Esophagus (tissue), 2 donors: ENCODE measurements at places on chromosomes 3 and 15. TPM values are rescaled to one million over a fixed set of nuclear protein-coding genes. Genes with fewer than 3 reads are reported as not detected.

Gene SERP1
- 99.0 TPM for polyA plus RNA-seq

Gene HACD2
- polyA plus RNA-seq = 17.1 TPM

Gene SCN5A
- 0.02 TPM for polyA plus RNA-seq

Gene MAP1A
- 0.78 TPM for polyA plus RNA-seq

Gene UBL7
- polyA plus RNA-seq = 30.0 TPM

Gene IQSEC1
- 5.2 TPM for polyA plus RNA-seq
